ENCODE measurements at places on chromosomes 12 and 14.

DNA sequence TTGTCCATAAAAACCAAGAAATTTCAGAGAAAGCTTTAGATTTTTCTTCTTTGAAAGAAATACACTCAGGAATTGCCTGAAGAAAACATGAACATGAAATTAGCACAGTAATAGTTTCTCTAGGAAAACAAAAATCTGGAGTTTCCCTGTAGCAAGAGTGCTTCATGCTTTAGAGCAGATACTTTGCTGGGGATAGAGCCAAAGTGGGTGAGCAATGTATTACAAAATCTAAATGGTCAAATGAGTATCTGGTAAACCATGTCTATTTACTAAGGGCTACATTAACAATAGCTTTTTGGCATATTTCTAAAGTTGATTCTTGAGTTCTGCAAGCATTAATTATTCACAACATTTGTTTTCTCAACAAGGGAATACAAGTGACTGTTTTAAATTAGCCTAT, 26.2 kb downstream of the AVPR1A start:
- DNase-seq, result no peak

DNA sequence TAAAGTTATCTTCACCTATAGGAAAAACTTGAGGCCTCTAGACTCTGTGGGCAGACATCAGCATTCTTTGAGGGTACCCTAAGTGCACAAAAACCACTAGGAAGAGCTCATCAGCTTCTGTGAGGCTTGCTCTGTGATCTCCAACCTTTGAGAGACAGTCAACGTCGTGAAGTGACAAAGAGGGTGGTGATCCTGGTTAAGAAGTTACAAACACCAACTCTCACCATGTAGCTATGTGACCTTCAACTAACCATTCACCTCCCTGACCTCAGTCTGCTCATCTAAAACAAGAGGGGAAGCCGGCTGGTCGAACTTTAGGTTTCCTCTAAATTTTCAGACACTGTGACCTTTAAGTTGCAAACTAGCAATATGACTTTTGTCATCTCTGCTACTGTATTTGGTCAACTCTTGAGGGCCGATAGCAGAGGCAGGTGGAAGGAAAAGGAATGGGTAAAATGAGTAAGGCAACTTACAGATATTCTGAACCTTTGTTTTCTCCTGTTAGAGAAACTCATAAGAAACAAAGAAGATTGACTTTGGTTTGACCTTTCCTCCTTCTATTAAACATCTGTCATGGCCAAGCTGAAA, 103.2 kb upstream of the PARP11 start:
- no peak for DNase-seq

GRCh38 chr12:71567537-71567936, 96.1 kb downstream of the ZFC3H1 start:
- DNase-seq, result peak; percentile 11

DNA sequence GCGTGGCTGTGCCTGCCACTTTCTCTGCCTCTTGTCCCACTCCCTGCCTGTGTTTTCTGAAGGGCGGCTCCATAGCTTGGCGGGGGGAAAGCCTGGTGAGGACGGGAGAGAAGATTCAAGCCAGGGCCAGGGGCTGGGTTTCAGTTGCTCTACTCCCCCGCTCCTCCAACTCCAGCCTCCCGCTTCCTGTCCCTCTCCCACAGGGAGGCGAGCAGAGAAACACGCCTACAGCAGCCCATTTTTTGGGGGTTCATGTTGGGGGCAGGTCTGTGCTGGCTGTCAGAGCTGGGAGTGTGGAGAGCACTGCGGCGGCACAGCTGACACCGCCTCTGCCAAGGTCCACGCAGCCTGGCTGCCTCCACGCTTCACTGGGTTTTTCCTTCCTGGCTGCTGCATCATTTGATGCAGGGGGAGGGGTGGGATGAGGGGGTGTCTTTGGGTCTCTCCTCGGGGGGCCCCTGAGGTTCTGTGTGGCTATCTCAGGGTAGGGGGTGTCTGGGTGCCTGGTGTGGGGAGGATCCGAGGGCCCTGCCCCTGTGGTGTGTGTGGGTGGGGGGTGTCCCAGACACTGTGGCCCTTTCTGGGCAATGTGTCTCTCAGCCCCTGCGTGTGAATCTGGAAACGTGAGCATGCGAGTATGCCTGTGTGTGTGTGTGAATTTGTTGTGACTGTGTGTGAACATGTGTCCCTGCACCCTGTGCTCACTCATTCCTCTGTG, 10.7 kb upstream of the KRT80 start:
- peak; percentile 28 for DNase-seq

- DNase-seq, result no peak
These were observed 74.0 kb downstream of the TSPAN9 start for GRCh38 chr12:3150931-3151835.

- DNase-seq, result no peak
These were observed 15.1 kb upstream of the TEX22 start for GRCh38 chr14:105383083-105383730.

GRCh38 chr12:58761308-58761707, 159.0 kb downstream of the LRIG3 start:
- no peak for DNase-seq

GRCh38 chr12:67394550-67394949, 125.4 kb downstream of the CAND1 start:
- no peak for DNase-seq

- no peak for DNase-seq
These were observed 32.8 kb downstream of the SIX1 start for GRCh38 chr14:60616461-60616959.

DNA sequence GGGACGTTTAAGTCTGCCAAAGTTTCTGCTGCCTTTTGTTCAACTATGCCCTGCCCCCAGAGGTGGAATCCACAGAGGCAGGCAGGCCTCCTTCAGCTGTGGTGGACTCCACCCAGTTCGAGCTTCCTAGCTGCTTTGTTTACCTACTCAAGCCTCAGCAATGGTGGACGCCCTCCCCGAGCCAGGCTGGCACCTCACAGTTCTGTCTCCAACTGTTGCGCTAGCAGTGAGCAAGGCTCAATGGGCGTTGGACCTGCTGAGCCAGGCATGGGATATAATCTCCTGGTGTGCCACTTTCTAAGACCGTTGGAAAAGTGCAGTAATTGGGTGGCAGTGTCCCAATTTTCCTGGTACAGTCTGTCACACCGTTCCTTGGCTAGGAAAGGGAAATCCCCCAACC, 444.7 kb downstream of the FLRT2 start:
- DNase-seq, result no peak

- no peak for DNase-seq
These were observed 3.2 kb upstream of the TESPA1 start for GRCh38 chr12:54987611-54988231.

GRCh38 chr12:89983622-89984021, 275.0 kb upstream of the ATP2B1 start:
- no peak for DNase-seq

DNA sequence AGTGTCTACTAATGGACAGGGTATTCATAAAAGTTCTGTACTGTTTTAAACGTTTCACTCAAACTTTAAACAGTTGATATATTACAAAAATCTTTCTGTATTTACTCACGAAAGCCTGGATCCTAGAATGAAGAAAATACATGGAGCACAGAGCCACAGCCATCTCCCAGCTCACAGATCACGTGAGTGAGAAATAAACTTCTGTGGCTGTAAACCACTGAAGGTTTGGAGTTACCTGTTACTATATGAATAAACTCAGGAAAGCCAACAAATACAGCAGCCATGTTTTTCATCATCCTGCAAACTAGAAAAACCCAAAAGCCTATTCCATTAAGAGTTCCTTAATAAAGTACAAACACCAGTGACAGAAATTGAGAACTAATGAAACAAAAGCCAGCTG, 867 bp upstream of the TDG start:
- no peak for DNase-seq

GRCh38 chr12:110217996-110218674, 62.9 kb upstream of the ATP2A2 start:
- no peak for DNase-seq

GRCh38 chr12:109581856-109582255, 8.3 kb downstream of the MVK start:
- no peak for DNase-seq

GRCh38 chr12:2963154-2963759, 4.1 kb downstream of the TEAD4 start:
- DNase-seq, result no peak

- DNase-seq, result no peak
These were observed 69.3 kb upstream of the FSCB start for GRCh38 chr14:44576356-44576755.

DNA sequence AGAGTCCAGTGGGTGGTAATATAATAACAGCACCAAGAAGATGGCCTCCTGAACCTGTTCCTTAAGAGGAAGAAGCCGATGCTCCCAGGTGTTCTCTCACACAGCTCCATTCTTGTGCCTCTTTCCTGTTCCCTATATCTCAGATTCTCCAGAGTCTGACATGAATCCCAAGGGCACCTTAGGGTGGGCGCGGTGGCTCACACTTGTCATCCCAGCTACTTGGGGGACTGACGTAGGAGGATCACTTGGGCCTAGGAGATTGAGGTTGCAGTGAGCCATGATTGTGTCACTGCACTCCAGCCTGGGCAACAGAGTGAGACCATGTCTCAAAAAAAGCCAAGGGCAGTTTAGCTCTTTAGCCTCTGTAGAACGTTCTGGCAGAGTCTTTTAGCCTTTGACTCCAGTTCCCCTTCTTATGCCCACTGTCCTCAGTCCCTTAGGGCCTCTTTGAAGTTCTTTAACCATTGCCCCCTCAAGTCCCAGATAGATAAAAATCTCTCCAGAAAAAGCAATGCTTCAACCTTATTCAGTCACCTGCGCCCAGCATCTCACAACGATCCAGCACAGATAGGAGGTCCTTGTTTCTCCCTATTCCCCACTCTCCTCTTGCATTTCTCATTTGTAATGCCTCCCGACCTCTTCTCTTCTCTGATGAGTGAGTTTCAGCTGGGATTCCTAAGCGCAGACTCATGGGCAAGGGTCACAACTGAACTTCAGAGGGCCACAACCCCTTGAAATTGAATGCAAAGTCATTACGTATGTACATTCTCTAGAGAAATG, 4.7 kb downstream of the CCDC184 start:
- DNase-seq, result no peak

GRCh38 chr12:5923751-5924150, 21.3 kb downstream of the ANO2 start:
- DNase-seq, result no peak

- DNase-seq, result peak; percentile 76
These were observed 24.2 kb downstream of the CHST11 start for GRCh38 chr12:104480826-104481440.

- no peak for DNase-seq
These were observed 796 bp upstream of the POP5 start for GRCh38 chr12:120581998-120582397.

GRCh38 chr12:95393191-95393790, 80.7 kb upstream of the METAP2 start:
- DNase-seq, result no peak

GRCh38 chr12:26158078-26158764, 33.4 kb upstream of the BHLHE41 start:
- DNase-seq, result no peak

GRCh38 chr12:85309125-85309566, 29.1 kb downstream of the ALX1 start:
- DNase-seq, result no peak

- peak; percentile 65 for DNase-seq
These were observed at the start of gene SVOP for GRCh38 chr12:109020796-109021380. Gene SVOP, minus strand, starts transcription at chr12:109021068. Its CDS starts 200 bp downstream, at chr12:109020868.

DNA sequence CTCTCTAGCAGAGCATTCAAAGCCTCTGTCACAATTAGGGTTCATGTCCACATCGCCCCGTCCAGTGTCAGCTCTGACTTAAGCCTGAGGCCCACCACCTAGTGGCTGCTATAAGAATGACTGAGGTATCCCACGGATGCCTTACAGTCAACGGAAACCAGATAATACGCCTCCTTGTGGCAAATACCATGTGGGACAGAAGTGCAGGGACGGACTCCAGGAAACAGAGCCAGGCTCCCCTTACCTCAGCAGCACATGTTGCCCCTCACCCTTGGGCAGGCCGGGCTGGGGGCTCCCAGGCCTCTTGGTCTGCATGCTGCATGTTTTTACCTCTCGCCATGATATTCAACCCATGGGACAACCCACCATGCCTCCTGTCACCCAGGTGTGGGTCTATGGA, 86.3 kb downstream of the VWF start:
- DNase-seq, result peak; percentile 71

GRCh38 chr14:86858031-86858430, 1135.0 kb downstream of the GALC start:
- no peak for DNase-seq

DNA sequence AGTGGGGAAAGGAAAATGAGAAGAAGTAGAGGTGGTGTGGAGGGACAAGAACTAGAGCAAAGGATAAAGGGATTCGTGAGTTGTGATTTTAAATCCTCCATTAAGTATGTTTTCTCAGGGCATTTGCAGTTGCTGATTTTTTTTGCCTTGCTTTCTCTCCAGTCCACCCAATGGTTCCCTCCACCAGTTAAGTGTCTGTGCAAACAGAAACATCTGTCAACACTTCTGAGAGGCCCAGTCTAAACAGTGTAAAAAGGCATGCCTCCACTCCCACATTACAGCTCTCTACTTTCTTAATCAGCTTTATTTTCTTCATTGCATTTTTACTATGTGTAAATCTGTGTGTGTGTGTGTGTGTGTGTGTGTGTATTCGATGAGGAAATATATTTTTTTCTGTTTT, 141.2 kb downstream of the PPFIA2 start:
- no peak for DNase-seq

GRCh38 chr14:79584679-79585078, 626.6 kb downstream of the DIO2 start:
- DNase-seq, result no peak

GRCh38 chr12:101021442-101021841, 188.6 kb downstream of the SLC5A8 start:
- no peak for DNase-seq

- DNase-seq, result no peak
These were observed 117.5 kb upstream of the PARP11 start for GRCh38 chr12:3990501-3991280.

DNA sequence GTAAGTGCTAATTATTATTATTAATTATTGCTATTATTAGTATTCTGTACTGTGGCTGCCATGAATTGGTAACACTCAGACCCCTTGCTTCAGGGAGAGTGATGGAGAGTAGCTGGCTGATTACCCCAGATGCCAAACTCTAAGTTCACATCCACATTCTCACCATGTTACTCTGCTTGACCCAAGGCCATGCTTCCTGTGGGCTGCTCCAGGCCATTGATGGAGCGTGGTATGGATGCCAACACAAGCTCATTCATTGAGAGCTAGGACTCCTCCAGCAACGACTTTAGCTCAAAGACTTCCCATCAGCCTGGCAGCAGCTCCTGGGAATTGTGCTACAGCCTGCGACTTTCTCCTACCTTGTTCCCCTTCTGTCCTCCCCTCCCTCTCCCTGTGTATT, 233.4 kb downstream of the MSRB3 start:
- no peak for DNase-seq

DNA sequence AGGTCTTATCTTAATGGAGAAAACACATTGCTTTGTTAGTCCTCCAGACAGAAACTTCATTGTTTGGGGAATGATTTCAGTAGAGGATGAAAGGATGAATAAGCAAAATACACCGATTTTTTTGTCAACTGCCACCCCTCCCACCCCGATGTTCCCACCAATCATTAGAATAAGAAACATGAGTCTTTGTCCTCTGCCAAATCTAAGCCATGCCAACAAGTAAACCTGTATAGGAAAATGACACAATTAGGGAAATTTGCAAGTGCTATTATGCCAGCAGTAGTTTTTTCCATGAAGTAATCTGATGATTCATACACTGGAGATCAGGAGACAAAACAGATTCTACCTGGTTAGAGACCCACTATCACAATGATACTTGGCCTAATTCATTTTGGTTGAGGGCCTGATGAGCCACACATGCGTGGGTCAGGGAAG, 35.9 kb downstream of the FLRT2 start:
- peak; percentile 20 for DNase-seq

GRCh38 chr12:56425193-56425592, 24.0 kb downstream of the TIMELESS start:
- no peak for DNase-seq

Data from inflammatory macrophage treated with lipopolysaccharide for 1 hour (primary cell).